Activated naive CD8-positive, alpha-beta T cell treated with anti-CD3 and anti-CD28 coated beads, Interleukin-2, amount 10 ng/mL, durations not matched to agents 7 days and 5 days (primary cell): ENCODE measurements at places on chromosomes 1 and 21.
A peak's percentile ranks its signal among the peaks of the same experiment; 100 is the strongest.

- no peak for DNase-seq
Measured at GRCh38 chr1:14567056-14567455, 31.4 kb upstream of the KAZN start.

DNA sequence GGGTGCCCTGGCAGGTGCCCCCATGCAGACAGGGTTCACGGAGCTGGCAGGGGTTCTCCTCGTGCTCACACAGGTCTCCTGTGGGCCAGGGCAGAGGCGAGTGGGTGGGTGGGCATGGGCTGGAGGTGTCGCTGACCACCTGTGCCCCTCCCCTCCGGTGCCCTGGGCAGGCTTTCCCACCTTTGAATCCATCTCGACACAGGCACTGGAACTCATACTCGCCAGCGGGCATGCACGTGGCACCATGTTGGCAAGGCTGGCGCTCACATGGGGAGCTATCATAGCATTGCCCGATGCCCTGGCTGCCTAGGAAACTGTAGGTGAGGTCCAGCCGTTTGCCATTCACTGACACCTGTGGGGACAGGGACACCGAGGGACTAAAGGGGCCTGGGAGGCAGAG, 16.0 kb downstream of the LDLRAD2 start:
- DNase-seq, result no peak

DNA sequence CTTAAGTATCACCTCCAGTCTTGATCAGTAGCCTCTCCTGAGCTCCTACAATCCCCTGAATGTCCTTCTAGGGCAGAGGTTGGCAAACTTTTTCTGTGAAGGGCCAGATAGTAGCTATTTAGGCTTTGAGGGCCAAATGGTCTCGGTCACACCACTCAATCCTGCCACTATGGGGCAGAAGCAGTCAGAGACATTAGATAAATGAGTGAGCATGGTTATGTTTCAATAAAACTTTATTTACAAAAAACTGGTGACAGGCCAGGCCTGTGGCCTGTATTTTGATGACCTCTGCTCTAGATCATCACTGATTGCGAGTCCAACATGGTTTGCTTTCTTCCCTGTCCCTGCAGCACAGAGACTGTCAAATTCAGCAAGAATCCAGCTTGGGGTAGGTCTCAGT, 36.3 kb downstream of the LRP8 start:
- DNase-seq, result no peak

GRCh38 chr1:205309741-205310140, 11.8 kb downstream of the NUAK2 start:
- DNase-seq, result no peak

DNA sequence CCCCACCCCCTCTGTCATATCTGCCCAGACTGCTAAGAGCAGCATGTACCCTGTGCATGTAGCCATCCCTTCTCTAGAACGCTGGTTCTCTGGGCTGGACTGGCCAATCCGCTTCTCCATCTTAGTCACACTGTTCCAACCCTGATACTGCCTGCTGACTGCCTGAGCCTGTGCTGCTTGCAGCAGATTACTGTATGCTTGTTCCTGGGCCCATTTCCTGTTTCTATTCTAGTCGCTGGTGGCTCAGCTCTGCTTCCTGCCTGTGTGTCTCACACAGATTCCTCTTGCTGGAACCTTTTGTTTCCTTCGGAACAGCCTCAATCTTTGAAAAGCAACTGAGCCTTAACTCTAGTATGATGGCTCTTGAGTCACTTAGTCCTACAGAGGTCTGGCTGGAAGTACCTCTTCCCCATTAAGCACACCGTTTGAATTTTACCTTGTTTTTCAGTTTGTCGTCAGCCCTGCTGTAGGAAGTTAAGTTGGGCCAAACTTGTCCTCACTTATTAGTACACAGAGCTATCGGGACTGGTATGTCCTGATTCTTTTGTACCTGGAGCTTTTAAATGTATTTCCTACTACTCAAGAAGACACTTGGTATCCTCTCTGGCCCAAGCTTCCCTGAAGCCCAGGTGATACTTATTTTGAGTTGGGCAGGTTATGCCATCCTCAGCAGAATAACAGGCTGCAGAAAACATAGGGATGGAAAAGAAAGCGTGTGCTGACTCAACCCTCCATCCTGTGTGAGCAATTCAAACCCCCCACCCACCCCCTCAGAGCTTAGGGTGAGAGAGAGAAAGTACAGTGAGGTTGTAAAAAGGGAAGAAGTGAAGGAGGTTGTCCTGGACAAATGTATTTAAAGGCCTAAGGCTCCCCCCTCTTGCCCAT, 43.4 kb upstream of the PIGV start:
- peak; percentile 65 for DNase-seq

DNA sequence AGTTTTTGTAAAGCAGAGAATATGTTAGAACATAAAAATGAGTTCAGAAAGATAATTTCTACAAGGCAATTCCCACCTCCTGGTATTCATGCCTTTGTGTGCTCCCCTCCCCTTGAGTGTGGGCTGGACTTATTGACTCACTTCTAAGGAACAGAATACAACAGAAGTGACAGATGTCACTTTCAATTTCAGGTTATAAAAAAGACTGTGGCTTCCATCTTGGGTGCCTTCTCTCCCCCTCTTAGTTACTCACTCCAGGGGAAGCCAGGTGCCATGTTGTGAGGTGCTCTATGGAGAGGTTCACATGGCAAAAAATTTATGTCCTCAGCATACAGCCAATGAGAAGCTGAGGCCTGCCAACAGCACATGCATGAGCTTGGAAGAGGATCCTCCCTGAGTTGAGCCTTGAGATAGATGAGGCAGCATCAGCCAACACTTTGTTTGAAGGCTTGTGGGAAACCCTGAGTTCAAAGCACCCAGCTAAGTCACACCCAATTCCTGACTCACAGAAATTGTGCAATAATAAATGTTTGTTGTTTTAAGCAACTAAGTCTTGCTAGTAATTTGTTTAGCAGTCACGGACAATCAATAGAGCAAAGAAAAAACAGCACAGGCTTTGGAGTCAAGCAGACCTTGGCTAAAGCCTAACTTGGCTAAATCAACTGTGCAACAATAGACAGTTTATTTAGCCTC, 73.5 kb upstream of the NGF start:
- DNase-seq, result no peak

DNA sequence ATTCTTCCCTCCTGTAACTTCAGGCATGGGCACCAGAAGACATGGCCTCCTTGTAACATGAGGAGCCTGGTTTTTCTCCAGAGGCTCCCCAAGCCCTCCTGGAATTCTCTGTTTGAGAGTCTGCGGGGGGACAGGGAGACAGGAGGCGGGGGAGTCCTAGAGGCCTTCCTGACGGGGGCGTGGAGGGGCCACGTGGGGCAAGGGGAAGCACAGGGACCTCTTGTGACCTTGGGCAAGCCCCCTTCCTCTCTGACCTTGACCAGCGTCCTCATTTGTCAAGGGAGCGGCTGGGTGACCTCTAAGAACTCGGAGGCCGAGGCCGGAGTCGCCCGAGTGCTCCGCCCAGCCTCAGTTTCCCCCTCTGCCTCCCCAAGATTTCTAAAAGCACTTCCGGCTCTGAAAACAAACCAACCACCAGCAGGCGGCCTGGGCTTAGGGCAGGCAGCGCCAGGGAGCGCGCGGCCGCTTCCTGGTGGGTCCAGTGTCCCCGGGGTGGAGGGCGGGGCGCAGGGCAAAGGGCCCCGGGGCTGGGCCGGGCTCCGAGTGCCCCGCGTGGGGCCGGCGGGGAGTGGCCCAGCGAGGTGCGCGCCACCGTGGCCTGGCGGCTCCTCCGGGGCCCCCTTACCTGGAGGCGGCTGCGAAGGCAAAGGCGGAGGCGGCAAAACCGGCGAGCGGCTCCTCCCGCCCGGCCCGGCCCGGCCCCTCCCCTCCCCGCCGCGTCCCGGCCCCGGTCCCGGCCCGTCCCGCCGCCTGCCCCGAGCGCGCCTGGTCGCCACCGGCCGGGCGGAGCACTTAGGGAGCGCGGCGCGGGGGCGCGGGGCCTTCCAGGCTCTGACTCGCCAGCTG, at the start of gene TMCO4:
TMCO4 (minus strand) TSS at position 687 of the 846 bp plus-strand sequence. CDS start 19,158 bp downstream, outside the sequence.
- DNase-seq, result peak; percentile 77

- DNase-seq, result no peak
Measured at GRCh38 chr21:28747464-28747863, 245.2 kb downstream of the LTN1 start.

DNA sequence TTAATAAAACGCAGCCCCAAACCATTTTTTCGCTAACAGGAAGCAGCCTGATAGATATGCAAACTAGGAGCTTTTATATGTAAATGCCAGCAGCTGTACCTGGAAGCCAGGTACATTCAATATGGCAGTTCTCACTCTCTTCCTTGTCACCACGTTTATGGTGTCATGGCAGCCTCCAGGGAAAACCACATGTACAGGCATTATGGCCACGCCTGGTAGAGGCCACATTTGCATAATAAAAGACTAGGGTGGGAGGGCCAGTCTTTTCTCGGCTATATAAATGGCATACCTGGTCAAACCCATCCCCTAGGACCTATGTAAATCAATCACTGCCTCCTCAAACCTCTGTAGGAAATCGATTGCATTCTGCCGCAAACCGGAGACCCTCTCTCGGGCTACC, 247.5 kb downstream of the NEGR1 start:
- no peak for DNase-seq

GRCh38 chr21:41217671-41218385, 49.9 kb downstream of the BACE2 start:
- no peak for DNase-seq

GRCh38 chr1:44484155-44484688, 79.2 kb downstream of the RNF220 start:
- no peak for DNase-seq

- DNase-seq, result no peak
Measured at GRCh38 chr1:97743129-97743528, 177.7 kb downstream of the DPYD start.

- no peak for DNase-seq
Measured at GRCh38 chr1:209106861-209107260, 476.7 kb upstream of the CAMK1G start.

DNA sequence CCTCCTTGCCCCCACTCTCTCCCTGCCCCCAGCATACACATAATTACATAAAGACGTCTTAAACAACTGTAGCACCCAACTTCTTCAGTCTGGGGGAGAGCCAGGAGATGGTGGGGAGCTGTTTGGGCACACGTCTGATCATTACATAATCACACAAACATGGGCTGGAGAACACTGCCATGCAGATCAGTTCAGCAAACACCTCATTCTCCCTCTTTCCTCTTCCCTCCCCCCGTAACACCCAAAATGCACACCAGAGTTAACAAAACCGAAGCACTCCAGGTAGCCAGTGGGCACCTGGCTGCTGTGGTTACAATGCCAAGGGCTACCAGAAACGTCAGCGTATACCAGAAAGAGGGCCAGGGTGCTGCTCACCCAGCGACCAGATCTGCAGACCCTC, 1.6 kb downstream of the HIVEP3 start:
- no peak for DNase-seq

- DNase-seq, result peak; percentile 32
Measured at GRCh38 chr1:44805311-44806024, 1.7 kb downstream of the DYNLT4 start.

- no peak for DNase-seq
Measured at GRCh38 chr1:58005212-58005611, 541.3 kb downstream of the OMA1 start.

DNA sequence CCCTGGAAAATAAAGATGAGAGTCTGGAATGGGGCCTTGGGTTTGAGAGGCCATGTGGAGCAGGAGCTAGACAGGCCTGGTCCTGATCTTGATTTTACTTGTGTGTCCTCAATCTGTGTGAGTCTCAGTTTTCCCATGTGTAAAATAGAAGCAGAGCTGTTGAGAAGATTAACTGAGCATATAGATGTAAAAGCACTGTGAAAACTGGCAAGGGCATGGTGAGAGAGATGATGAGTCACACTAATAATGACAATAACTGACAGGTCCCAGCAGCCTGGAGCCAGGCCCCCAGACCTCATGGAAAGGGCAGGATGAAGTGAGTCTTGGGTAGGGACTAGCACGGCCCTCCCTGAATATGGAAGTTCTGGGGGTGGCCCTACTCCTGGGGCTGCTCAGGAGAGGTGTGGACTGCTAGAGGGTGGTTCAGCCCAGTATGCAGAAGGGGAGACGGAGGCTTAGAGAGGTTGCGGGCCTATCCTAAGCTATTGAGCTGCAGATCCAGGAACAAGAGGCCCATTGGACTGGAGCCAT, 2.8 kb upstream of the AHDC1 start:
- no peak for DNase-seq

GRCh38 chr1:163227126-163227525, 24.4 kb upstream of the RGS5 start:
- DNase-seq, result no peak

DNA sequence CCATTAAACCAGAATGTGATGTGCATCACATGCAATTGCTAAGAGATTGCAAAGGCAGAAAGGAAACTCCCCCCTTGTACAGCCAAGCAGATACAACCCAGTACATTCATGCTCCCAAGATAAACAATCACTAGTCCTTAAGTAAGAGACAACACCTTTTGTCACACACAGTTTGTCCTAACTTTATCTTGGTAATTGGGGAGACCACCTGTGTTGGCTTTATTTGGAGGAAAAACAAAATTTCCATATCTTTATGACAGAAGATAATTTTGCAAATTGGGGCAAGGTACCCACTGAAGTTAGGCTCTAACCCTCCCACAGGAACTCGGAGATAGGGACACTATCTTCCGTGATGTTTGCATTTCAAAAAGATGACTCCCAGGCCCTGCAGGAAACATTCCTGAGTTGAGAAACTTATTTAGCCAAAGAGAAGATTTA, 175.0 kb upstream of the TNR start:
- no peak for DNase-seq

DNA sequence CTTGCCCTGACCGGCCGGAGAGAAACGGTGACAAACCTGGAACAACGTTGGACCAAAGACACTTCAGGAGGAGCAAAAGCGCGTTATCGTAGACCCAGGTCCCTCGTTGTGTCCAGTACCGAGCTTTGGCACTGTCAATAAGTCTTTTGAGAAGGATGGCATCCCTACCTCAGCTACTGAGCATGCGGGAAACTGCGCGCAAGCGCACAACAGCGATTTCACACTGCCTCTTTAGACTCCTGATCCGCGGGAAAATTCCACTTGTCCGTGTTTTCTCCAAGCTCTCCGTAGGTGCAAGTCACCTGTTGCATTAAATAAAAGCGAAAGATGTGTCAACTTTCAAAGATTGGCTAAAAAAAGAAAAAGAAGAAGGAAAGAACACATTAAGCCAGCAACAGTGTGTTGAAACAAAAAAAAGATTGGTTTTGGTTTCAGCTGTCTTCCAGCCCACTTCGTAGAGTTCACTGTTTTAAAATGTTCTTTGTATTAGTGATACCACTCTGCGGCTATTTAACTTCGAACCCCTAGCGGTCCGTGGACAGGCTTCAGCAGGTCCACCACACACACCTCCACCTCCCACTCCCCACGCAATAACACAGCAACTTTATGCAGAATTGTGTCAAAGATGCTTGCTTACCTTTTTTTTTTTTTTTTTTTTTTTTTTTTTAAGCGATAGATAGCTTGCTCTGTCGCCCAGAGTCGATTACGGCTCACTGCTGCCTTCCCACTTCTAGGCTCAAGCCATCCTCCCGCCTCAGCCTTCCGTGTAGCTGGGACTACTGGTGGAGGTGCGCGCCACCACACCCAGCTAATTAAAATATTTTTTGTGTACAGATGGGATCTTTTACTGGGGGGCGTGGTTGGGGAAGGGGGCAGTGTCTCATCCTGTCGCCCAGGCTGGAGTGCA, at the start of gene BPNT1:
BPNT1 (minus strand) TSS at position 139 of the 907 bp plus-strand sequence. CDS start 9,942 bp downstream, outside the sequence.
- DNase-seq, result peak; percentile 90
